ENCODE measurements at places on chromosomes 16 and 17. TPM values are rescaled to one million over a fixed set of nuclear protein-coding genes. Genes with fewer than 3 reads are reported as not detected.

Gene HES7
- total RNA-seq = 3.2 TPM

Gene CIITA
- 0.87 TPM for total RNA-seq

Gene KCNH6
- not detected for total RNA-seq

Gene KRTAP4-5
- total RNA-seq = not detected

Gene KRTAP4-1
- not detected for total RNA-seq

Gene CD2BP2
- total RNA-seq = 51.8 TPM

Gene GLTPD2
- total RNA-seq = not detected

Gene ZNF232
- 16.2 TPM for total RNA-seq

Gene ZNF750
- not detected for total RNA-seq

Gene HNF1B
- total RNA-seq = not detected

Gene IKZF3
- 37.6 TPM for total RNA-seq

Gene ZNF771
- 4.0 TPM for total RNA-seq

Gene GNGT2
- total RNA-seq = 27.7 TPM

Gene C17orf50
- total RNA-seq = not detected

Gene TP53TG3F
- 0.30 TPM for total RNA-seq

Gene KRTAP2-2
- not detected for total RNA-seq

Gene CACNG1
- not detected for total RNA-seq

Gene AIPL1
- total RNA-seq = not detected

Gene ZP2
- total RNA-seq = not detected

Gene ST3GAL2
- total RNA-seq = 14.8 TPM

Gene KCNH4
- total RNA-seq = 0.53 TPM

Gene PRSS33
- not detected for total RNA-seq

Gene CBX2
- total RNA-seq = 4.3 TPM

Gene PRR29
- 1.5 TPM for total RNA-seq

Gene CAMTA2
- total RNA-seq = 124 TPM

Gene ELP5
- 58.1 TPM for total RNA-seq

Gene ICAM2
- 46.6 TPM for total RNA-seq

Gene CD300E
- total RNA-seq = not detected

Gene MT1A
- total RNA-seq = 0.74 TPM

Gene KRT14
- total RNA-seq = not detected

Gene HAP1
- total RNA-seq = not detected

Gene ASIC2
- not detected for total RNA-seq

Gene SLC13A2
- total RNA-seq = not detected

Gene PARD6A
- total RNA-seq = 8.7 TPM

Gene PTX4
- total RNA-seq = not detected

Gene GGA3
- total RNA-seq = 72.9 TPM

Measured in activated CD4-positive, alpha-beta T cell treated with anti-CD3 and anti-CD28 coated beads for 36 hours (primary cell).